Bone marrow (tissue), 2 donors: ENCODE measurements at places on chromosomes 12 and 14.

- no peak for DNase-seq
Measured at GRCh38 chr12:47834199-47834903, 14.6 kb upstream of the HDAC7 start.

GRCh38 chr12:112352921-112353320 is 29.3 kb downstream of the HECTD4 start:
- no peak for DNase-seq

- no peak for DNase-seq
Measured at GRCh38 chr14:54487771-54488170, 1.0 kb downstream of the GMFB start.

GRCh38 chr14:49106741-49107667 is 479.2 kb downstream of the RPS29 start:
- no peak for DNase-seq

GRCh38 chr14:31968956-31969698 is 108.0 kb upstream of the ARHGAP5 start:
- no peak for DNase-seq

DNA sequence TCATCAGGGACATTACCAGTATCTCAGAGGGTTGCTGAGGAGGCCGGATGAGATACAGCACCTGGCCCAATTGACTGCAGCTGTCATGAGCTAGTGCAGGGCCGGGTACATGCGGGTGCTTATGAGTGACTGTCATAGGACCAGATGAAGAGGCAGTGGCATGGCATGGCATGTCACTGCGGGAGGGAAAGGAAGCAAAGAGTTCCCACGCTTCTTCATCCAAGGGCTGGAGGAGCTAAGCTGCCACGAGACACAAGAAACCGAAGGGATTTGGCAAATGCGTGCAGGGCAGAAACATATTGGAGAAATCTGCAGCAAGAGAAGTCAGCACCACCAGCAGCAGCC is 10.7 kb upstream of the GPX2 start:
- no peak for DNase-seq

DNA sequence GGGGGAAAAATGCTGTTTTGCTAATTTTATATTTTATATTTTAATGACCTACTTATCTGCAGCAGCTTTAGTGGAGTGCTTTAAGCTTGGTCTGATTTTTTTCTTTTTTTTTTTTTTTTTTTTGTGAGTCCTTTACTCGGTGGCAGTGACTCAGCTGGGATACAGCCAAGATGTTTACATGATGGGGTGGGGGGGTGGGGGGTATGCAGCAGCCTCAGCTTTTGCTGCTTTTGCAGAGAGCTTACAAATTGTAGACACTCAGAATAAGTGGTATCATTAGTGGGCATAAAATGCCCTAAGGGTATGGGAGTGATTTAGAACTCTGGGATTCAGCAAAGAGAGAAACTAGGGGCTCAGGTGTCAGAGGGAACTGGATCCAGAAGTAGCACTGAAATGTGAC is 38.2 kb upstream of the ARHGAP5 start:
- no peak for DNase-seq

GRCh38 chr12:107236824-107237511 is 143.6 kb upstream of the CRY1 start:
- DNase-seq, result no peak
